LoVo (cell line): ENCODE measurements at places on chromosomes 1 and 21.

DNA sequence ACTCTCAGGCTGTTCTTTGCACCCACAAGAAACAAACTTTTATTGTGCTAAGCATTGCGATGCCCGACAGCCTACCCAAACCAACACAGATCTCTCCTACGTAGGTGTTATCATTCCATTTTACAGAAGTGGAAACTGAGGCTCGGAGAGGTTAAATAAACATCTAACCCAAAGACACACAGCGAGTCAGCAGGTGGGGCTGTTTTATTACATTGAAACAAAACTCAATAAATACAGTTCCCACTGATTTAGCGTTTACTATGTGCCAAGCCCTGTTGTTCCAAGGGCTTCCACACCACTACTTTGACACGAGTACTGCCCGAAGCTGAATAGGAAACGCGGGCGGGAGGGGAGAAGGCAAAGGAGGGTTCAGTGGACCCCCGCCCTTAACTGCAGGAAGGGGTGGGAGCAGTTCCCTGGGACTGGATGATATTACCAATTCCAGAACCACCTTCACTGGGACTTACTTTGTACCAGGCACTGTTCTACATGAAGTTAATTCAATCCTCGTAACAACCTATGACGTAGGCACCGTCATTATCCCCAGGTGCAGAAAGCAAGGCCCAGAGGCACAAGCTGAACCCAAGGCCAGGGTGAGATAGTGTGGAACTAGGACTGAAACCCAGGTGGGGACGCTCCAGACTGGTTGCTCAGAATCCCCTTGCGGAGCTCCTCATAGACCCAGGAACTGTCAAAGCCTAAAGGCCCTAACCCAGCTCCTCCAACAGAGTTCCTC, 19.3 kb upstream of the ALDH4A1 start:
- no peak for DNase-seq

- no peak for DNase-seq
Observed at GRCh38 chr1:188420177-188420576, 1591.4 kb downstream of the PLA2G4A start.

GRCh38 chr21:44434568-44434925, 20.8 kb upstream of the LRRC3 start:
- DNase-seq, result no peak

DNA sequence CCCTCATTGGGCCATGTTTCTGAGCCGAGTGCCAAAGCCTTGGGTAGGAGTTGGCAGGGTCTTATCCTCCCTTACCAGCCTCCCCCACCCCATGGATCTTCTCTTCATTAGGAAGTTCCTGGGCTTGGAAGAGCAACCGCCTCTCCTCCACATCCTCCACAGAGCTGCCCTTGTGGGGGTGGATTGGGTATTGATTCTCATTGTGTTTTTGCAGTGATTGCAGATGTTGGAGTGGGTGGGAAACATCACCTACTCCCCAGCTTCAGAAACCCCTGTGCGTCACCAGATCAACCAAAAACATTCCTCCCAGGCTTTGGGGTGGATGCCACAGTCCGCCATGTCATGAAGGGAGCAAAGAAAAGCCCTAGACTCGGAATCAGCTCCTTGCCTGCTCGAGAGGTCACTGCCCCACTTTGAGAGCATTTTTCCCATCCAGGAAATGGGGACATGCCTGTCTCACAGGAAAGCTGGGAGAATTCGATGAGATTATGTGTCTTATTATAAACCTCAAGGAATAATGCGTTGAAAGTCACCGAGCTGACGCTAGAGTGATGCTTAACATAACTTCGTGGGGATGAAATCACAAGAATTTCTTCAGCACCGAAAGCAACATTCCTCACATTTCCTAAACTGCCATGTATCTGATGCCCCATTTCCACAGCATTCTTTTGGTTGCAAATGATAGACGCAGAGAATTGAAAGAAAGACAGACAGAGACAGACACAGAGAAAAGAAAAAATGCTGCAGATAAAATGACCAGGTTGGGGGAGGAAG, 44.7 kb upstream of the ZBTB40 start:
- no peak for DNase-seq

GRCh38 chr1:177413982-177414596, 243.3 kb downstream of the BRINP2 start:
- no peak for DNase-seq

DNA sequence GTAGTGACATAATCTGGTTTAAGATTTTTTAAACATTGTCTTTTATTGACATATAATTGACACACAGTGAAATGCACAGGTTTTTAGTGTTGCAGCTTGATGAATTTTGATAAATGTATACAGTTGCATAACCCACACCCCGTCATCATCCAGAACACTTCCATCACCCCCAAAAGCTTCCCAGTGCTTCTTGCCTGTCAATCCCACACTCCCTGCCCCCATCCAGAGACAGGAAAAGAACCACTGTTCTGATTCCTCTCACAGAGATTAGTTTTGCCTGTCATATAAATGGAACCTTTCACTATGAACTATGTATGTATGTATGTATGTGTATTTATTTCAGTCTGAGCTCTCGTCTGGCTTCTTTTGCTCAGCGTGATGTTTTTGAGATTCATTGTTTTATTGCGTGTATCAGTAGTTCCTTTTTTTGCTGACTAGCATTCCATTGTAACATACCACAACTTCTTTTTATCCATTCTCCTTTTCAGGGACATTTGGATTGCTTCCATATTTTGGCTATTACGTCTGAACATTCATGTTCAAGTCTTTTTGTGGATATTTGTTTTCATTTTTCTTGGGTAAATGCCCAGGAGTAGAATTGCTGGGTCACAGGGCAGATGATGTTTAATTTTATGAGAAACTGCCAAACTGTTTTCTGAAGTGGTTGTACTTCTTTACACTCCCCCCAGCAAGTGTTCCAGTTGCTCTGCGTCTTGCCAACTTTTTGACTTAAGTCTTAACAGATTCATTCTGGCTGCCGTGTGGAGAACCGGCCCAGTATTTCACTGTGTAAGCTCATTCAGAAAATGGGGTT, 8.7 kb downstream of the UBIAD1 start:
- DNase-seq, result no peak

DNA sequence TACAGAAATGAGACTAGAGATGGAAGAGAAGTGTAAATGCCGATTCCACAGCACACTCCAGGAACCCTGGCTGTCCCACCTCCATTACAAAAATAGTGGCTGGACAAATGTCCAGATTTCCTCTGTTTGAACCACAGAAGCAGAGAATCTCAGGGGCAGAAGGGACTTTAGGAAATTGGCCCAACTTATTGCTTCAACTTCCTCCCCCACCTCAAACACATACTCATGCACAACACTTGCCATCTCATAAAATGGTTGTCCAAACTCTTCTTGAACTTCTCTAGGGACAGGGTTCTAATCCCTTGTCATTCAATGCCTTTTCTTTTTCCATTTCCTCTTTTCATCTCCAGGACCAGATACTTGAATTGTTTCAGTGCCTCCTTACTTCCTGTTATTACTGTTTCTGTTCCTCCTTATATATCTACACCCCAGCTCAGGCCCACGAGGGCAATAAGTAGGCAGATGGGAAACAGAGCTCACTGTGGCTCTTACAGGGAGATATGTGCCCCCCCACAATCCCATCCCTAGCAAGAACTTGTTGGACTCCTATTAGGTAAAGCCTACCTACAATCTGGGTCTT, 8.5 kb upstream of the B4GALT3 start:
- DNase-seq, result no peak

- no peak for DNase-seq
Observed at GRCh38 chr1:186207391-186208085, 167.5 kb downstream of the TPR start.

- DNase-seq, result no peak
Observed at GRCh38 chr1:14120895-14121294, 420.9 kb downstream of the PRDM2 start.

DNA sequence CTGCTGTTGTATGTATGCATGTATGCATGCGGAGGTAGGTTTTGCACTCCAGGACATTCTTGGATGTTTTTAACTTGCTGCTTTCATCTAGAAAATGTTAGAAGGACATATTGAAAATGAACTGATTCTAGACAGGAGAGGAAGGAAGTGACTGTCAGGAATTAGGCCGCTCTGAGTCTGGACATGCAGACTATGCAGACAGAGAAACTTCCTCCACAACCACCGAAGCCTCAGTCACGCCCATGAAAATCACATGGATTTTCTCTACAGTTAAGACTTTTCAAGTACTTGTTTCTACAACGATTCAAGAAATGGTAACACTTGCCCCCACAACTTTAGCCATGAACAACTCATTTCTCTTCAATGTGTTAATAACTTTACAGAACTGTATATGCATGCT, 211.1 kb downstream of the SMYD3 start:
- DNase-seq, result no peak

- peak; percentile 75 for DNase-seq
Observed at GRCh38 chr21:34771512-34772028, 102.8 kb downstream of the CLIC6 start.

DNA sequence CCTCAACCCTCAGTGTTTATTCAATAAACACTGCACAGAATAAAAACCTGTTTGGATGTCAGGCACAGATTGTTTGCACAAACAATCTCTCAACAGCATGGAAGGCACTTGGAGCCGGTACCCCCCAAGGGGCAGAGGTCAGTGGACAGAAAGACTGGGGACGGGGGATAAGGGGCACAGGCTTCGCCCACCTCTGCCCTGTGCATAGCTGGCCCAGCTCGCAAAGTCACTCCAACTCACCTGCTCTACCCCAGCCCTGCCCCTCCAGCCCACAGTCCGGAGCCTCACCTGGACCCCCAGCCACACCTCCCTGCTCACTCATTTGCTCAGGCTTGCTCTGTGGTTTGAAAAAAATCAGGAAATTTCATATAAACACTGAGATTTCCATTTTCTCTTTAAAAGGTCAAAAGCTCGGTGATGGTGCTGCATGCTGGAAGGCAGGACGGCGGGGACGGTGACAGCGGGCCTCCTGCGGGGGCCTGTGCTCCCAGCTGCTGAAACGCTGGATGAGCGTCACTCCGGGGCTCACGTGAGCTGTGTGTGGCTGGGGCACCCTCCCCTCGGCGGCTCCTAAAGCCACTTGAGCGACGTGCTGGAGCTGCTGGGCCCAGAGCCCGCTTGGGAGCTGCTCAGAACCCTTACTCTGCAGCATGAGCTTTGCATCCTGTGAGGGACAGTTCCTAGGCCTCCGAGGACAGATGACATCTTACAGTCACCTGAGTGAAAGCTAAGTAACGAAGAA, 54.5 kb downstream of the PRDM15 start:
- no peak for DNase-seq

DNA sequence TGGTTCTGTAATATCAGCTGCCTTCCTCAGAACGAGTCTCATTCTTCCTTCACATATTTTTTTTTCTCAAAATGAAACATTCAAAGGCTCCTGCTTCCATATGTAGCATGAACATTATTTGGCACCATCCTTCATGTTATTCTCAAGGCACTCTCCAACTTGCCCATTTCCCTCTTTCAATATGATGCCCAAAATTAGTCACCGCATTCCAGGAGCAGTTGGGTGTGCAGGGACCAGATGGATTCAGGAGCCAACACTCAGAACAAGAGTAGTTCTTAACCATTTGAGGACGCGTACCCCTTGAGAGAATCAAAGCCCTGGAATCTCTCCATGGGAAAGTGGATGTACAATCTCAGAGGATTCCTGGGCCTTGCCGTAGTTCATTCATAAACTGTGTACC, 50.3 kb downstream of the KCNK1 start:
- DNase-seq, result no peak

DNA sequence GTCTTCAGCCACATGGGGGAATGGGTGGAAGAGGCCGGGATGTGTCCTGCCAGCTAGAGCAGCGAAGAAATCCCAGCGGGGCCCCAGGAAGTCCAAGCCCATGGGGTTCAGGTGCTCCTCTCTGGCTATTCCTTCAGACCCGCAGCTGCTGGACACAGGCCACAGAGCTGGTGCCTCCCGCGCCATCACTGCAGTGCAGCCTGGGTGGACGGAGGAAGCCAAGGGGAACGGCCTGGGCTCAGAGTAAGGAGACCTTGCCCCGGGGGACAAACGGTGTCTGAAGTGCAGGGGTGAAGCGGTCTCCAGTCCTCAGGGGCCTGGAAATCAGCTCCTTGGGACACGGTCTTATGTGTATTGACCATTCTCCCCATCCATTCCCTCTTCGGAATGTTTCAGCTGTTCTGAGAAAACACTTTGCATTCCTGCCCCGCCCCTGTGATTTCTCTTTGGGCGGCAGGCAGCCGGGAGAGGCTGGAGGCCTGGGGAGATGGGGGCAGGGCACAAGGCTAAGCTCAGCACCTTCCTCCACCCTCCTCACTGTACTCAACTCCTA, 18.4 kb downstream of the MTHFR start:
- DNase-seq, result no peak

DNA sequence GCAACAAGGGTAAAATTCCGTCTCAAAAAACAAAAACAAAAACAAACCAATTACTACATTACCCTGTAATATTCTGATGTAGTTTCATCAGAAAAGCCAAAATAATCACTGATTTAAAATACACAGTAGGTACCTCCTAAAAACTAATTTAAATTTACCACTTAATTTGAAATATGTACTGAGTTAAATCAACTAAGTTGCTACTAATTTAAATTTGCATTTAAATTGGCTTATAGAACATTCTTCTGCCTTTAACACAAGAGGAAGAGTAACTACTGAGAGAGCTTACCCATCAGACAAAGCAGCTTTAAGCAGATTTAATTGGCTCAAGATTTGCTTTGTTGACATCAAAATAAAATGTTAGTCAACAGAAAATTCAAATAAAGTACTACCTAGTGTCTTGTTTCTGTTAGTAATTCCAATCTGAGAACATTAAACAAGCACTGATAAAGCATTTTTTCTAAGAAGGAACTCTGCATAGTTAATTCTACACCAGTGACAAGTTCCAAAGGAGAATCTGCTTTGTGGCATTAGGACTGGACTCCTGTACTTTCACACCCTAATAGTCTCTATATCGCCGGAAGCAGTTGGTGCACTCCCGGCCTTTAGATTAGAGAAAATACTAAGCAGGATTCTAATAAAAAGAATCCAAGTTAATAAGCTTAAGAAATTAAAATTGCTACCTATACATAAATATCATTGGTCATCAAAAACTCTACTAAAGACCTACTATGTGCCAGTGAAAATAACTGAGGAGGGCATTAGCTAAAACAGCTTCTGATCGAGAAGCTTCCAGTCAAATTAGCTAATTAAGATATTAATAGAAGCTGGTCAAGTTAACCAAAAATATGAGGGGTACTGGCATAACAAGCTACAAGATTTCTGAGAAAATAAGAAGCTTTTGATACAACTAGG, 8.4 kb downstream of the LUZP1 start:
- DNase-seq, result no peak

- DNase-seq, result no peak
Observed at GRCh38 chr1:61605607-61606321, 119.2 kb downstream of the TM2D1 start.

DNA sequence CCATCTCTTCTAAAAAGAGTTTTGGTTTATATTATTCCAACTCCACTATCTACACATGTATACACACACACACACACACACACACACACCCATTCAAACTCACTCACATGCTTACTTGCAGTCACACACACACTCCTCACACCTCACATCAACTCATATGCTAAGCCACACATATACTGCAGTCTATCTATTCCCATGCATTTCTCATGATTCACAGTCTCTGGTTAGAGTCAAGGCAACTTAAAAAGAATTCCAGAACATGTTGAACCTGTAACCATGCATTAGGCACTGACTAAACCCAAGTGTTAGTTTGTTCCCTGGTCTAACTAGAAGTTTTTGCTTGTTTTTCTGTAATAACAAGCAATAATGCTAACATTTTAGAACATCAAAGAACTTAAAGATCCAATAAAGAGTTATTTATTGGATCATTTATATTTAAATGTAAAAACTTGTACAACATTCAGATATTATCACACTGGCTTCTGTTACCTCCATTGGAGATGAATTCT, 931.1 kb downstream of the PLA2G4A start:
- DNase-seq, result no peak

- no peak for DNase-seq
Observed at GRCh38 chr1:40291293-40291692, 25.8 kb downstream of the COL9A2 start.
